ENCODE measurements at places on chromosomes 5 and 9.

- DNase-seq = no peak
Measured at GRCh38 chr5:108942701-108943100, 195.0 kb downstream of the FER start.

DNA sequence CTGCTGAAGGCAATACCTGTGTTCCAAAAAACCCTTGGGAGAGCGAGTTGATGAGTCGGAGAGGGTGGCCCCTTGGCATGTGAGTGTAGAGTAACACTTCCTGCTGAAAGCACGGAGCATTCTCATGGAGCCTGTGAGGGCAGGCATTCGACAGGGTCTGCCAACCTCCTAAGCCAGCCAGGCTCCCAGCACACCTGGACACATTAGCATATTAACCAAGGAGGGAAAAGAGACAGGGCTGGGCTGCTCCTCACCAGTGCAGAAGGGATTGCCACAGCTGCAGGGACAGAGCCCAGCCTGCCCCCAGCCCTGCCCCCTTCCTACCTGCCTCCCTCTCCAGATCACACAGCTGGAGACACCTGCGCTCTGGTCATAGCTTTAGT is 46.4 kb upstream of the SEMA4D start:
- no peak for DNase-seq

- no peak for DNase-seq
Measured at GRCh38 chr9:29556746-29557145, 1983.5 kb upstream of the C9orf72 start.

- DNase-seq = no peak
Measured at GRCh38 chr9:111051400-111051799, 13.1 kb upstream of the LPAR1 start.

- DNase-seq = no peak
Measured at GRCh38 chr9:37178742-37179141, 58.4 kb downstream of the ZCCHC7 start.

GRCh38 chr9:86389628-86390027 is 35.4 kb upstream of the TUT7 start:
- DNase-seq = no peak

DNA sequence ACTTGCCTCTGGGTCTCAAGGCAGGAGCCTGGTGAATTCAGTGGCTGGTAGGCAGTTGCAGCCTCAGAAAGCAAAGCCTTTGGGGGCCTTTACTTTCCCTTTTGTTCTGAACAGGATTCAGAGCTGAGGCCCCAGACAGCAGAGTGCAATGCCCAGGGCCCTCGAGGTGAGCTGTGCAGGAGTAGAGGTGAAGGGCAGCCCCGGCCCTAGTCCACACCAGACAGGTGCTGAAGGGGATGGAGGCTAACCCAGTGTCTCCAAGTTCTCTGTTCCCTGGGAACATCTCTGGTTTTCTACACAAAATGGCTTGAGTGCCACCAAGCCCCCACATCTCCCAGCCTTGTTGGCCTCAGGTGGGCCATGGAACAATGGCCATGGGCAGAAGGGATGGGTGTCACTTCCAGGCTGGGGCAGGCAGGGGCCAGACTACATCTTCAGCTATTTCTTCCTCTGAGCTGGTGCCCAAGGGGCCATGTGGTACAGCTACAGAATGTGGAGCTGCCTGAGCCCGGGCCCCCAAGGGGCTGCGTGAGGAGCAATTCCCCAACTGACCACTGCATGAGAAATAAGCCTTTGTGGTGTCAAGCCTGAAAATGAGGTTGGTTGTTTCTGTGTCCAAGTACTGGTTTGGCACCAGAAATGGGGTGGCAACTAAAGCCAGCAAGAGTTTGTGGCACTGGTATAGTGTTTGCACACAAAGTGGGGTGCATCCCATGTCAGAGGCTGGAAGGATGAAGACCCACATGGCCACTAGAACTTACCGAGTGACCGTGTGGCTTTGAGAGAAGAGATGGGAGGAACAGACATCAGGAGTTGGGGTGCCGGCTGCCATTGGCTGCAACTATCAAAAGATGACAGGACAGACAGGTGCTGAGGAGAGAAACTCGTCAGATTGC is 57.8 kb downstream of the BARX1 start:
- no peak for DNase-seq

- DNase-seq = no peak
Measured at GRCh38 chr9:124768334-124768733, 2.8 kb downstream of the NR6A1 start.

DNA sequence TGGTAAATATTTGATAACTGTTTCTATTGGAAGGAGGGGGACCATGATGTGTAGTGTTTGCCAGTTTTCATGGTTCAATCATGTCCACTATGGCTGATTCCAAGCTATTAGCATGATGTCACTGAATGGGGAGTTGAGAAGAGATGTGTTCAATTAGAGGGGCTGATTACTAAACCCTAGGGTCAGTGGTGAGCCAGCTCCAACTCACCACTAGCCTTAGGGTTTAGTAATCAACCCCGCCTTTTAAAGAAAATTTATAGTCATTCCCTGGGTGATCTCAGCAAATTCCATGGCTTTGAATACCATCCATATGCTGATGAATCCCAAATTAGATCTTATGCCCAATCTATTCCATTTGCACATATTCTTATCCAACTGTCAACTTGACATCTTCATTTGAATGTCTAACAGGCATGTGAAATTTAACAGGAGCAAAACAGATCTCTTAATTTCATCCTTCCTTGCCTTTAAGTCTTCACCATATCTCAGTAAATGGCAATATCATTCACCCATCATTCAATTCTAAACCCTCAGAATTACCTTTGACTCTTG is 98.8 kb downstream of the GCNT1 start:
- DNase-seq = peak; percentile 88

DNA sequence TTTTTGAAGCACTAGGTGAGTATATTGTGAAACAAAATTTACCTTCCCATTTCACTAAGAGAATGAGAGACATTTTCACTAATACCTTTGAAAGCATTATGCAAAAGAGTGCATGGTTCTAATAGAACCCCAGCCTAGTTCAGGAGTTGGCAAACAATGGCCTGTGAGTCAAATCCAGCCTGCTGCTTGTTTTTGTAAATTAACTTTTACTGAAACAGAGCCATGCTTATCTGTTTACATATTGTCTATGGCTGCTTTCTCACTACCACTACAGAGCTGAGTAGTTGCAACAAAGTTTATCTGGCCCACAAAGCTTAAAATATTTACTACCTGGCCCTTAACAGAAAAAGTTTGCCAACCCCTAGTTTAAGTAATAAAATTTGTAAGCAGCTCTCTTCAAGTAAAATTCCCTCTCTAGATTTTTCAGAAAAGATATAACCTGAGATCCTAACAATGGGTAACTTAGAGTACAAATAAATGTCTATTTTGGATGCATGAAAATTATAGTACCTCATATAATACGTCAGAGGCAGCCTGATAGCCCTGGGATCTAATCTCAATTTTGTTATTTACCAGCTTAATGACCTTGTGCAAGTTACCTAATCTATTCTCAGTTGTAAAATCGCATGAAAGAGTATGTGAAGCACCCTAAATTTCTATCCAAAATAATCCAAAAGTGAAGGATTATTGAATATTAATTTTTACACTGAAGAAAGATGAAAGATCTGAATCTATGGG is 50.7 kb upstream of the ARL15 start:
- DNase-seq = no peak

- peak; percentile 88 for DNase-seq
Measured at GRCh38 chr5:95715799-95716461, 15.2 kb upstream of the RHOBTB3 start.

DNA sequence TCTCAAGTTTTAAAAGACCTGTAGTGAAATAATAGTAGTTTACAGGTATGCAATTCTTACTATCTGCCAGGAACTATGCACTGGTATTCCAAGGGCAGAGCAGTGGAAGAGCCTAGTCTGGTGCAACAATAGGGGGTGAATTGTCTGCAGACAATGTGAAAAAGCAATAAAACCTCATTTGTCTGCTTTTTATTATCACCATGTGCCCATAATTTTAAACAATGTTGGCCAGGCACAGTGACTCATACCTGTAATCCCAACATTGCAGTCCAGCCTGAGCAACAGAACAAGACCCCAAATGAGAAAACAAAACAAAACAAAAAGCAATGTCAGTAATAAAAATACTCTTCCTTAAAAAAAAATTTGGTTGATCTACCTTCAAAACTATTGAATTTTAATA is 12.2 kb upstream of the SLC44A1 start:
- peak; percentile 57 for DNase-seq

GRCh38 chr9:128276574-128277270 is 646 bp downstream of the SWI5 start:
- peak; percentile 37 for DNase-seq

- no peak for DNase-seq
Measured at GRCh38 chr5:7742241-7742656, 108.7 kb downstream of the CFAP90 start.
